EL (cell line): ENCODE measurements at places on chromosomes 6 and 20.

DNA sequence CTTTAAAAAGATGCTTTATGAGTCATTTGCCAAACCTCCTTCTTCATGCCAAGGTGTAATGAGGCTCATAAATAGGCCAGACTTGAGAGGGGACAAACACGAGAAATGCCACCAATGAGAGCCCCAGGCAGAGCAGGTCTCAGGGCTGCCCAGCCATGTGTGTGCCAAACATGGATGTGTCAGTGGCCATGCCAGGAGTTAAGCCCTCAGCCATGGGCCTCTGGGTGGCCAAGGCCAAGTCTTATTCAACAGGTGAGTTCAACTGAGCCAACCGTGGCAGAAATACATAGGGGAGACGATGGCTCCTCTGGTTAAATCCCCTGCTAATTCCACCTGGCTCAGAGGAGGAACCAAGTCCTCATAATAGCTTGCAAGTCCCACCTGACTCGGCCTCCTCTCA lies 358.8 kb downstream of the PREX1 start:
- DNase-seq: no peak

- DNase-seq: no peak
These were observed 127.6 kb upstream of the BTBD3 start for GRCh38 chr20:11790046-11790445.

DNA sequence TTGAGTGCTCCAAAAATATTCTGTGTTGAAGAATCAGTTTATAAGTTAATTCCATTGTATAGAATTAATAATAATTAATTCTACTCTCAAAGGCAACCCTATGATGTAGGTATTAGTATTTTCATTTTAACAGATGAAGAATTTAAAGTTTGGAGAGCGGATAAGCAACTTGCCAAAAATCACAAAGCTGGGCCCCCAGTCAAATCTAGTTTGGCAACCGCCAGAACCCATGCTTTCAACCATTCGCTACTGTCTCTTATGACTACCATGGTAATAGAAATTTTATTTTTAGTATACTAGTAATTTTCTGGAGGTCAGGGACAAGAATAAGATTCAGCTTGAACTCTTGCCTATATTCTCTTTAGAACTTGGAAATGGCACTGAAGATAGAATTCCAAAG lies 229.8 kb downstream of the IBTK start:
- DNase-seq: no peak

- no peak for DNase-seq
These were observed 32.9 kb upstream of the LGSN start for GRCh38 chr6:63352544-63353285.

DNA sequence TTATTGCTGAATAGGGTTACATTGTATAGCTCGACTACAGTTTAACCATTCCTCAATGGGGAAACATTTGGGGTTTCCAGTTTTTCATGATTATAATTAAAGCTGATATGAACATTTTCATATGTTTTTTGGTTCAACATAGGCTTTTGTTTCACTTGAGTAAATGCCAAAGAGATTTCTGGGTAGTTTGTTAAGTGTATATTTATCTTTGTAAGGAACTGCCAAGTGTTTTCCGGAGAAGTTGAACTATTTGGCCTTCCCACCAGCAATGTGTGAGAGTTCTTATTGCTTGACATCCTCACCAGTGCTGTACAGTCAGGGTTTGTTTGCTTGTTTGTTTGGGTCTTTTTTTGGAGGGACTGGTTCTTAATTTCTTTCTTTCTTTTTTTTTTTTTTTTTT lies 83.7 kb upstream of the RALY start:
- peak; percentile 31 for DNase-seq

GRCh38 chr6:70164556-70164955 lies 138.3 kb downstream of the COL9A1 start:
- DNase-seq: no peak

GRCh38 chr20:4967752-4968477 lies 33.4 kb downstream of the SLC23A2 start:
- no peak for DNase-seq

DNA sequence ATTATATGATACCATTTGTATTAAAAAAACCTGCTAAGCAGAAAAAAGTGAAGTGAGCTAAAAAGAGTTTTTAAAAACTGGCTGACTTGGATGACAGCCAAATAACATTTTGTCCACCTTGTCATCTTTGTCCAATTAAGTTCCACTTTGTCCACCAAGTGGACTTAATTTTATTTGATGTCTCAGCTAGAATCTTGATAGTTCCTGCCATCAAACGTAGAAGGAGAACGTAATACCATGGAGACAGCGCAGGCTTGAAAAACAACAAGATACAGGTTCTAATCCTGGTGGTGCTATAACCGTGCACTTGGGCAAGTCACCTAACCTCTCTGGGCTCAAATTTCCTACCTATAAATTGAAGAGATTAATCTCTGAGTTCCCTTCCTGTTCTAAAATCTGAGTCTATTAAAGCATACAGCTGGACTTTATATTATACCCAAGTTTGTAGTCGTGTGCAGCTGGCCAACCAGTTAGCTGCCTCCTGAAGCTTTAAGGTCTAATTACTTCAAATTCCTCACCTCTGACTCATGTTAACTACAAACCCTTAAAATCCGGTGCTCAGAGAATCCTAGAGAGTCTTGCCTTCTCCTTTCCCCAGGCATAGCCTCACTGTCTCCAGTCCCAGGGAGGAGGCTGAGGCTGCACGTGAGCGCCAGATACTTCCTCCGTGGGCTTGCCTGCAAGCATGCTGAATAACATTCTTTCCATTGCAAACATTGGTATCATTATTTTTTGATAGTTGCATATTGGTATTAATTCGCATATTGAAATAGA lies 16.8 kb downstream of the TMEM244 start:
- peak; percentile 96 for DNase-seq

DNA sequence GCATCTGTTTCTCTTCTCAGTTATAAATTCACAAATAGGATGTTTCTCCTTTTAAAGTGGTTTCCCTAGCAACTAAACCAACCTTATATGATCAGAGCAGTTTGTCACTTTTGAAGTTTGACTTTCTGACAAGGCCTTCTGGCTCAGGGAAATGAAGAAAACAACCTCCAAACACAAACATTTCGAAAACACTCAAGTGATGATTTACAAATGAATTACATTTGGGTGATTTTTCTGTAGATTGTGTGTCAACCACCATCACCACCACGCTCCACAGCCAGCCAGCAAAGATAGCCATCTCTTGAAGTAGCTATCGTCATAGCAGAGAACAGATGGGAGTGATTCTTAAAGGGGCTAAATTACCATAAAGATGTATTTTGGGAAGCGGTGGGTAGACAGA lies 16.5 kb upstream of the MLIP start:
- no peak for DNase-seq

DNA sequence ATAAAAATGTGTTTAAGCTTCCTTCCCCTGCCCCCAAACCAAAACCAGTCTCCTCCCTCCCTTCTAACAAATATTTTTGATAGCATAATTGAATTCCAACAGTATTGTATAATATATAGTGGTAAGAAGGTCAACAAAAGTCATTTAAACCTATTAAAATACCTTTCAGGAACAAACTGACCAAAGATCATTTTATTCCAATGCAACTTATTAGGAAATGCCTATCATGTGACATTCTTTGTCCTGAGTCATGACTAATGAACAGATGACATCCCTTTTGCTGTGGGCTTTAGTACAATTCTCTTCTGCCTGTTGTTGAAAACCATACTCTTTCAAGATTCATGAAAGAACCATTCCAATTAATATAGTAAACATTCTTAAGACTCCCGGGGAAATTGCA lies 51.5 kb upstream of the TRAF3IP2 start:
- DNase-seq: peak; percentile 83

DNA sequence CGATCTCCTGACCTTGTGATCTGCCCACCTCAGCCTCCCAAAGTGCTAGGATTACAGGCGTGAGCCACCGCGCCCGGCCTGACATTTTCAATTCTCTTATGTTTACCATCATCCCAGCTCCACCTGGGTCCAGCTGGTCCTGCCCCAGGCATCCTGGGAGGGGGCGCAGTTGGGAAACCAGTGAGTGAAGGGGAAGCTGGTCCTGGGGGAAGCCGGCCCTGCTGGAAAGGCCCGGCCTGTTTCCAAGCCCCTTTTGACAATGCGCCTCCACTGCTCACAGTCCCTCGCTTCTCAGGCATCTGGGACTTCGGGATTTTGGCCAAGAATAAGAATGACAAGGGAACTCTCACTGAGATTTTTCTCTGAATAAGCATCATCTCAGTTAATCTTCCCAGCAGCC lies 14.2 kb downstream of the SLC13A3 start:
- no peak for DNase-seq

DNA sequence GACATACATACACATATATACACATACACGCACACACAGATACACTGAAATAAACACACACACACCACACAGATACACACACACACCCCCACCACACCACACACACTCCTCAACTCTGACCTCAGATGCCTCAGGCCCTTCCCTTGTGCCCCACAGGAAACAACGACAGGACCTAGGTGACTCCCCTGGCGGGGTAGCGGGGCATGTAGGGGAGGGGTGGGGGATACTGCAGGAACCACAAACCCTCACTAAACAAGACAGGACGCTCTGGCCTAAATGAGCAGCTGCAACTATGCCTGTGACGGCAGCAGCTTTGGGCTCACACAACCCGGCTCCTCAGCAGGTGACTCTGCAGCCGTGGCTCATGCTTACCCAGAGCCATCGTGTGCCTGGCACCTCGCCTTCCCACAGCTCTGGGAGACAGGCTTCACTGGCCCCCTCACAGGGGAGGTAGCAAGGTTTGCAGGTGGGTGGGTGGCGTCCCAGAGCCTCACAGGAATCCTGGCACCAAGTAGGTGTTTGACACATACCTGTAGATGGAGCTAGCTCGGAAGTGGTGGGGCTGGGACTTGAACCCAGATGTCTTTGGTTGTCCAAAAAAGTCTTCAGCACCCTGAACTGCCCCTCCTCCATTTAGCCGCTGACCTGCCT lies 100.8 kb downstream of the GRM4 start:
- no peak for DNase-seq

GRCh38 chr6:114997813-114998292 lies 655.0 kb upstream of the HS3ST5 start:
- DNase-seq: peak; percentile 18

DNA sequence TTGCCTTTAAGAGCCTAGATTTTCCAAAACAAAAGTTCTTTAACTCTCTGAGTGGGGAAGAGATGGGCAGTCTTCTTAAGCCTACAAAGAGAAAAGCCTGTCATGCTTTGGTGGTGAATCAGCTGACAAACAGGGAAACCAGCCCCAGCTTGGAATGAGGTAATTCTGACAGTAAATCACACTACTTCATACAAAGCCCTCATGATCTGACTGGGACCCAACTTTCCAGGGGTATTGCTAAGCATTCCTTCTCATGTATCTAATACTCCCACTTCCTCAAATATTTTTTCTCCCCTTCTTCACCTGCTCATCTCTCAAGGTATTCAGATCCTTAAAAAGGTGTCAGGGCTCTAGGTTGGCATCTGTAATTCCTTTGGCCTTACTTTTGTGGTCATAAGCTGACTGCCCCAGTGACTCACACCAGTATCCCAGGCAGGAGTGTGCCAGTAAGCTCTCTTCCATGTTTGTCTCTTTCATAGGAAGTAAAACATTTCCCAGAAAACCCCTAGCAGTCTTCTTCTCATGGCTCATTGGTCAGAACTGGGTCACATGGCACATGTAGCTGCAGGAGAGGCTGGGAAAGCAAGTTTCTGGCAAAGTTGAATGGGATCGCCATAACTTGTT lies 15.0 kb upstream of the TBC1D22B start:
- peak; percentile 99 for DNase-seq

DNA sequence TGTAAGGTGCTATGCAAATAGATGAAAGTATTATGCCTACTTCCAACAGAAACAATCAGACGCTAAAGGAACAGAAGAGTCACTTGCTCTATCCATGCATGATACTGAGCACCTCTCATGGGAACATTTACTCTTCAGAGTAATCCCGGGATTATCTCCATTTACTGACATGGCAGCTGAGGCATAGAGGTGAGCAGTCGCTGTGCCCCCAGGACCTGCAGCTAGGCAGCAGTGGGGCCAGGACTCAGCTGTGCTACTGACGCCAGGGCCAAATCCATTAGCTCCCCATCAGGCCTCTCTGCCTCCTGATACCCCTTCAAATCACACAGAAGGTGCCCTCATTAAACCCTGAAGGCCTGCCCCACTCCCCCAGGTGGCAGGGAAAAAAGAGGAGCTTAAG lies 51.9 kb downstream of the TRAM2 start:
- DNase-seq: no peak

DNA sequence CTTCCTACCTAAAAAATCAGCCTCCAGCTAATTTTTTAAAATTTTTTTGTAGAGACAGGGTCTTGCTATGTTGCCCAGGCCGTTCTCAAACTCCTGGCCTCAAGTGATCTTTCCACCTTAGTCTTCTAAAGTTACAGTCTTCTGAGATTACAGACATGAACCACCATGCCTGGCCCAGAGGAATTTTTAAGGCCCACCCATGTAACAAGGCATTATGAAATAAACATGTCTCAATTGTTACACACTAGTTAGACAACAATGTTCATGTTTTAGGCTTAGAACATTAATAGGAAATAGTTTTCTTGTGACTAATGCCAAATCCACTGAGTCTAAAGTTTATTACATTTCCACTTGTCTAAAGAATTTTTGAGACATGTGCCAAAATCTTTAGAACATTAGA lies 221.2 kb downstream of the LAMA2 start:
- peak; percentile 67 for DNase-seq

DNA sequence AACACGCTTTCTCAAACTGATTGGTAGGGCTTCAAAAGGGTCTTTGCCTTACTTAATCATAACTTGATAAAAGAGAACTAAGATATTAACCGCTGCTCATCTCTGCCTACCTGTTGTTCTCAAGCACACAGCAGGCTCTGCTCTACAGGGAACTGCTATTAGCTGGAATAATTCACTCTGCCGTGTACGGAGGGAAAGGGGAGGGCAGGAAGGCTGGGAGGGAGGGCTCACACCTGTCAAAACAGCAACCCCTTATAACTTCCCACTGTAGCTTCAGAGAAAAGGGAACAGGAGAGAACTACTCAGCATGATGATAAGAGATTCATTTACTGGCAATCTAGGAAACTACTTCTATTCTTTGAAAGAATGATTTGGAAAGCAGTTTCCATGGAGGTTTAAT lies 75.1 kb downstream of the ZMYND8 start:
- DNase-seq: no peak

DNA sequence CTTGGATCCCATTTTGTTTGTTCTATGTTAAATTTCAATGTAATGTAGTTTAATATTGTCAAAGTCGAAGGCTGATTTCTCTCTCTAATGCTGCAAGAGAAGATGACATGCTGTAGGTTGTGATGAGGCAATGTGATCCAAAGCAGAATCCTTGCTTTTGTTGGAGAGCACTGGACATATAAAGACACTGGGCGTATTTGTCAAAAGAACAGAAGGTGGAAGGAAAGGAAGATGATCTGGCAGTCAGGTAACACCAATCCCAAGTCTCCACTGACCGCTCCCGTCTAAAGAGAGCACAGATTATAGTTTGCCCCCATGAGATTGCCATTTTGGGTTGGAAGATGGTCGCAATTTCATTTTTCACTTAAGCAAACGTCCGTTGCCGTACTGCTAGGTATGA lies 935 bp upstream of the RFX6 start:
- no peak for DNase-seq

GRCh38 chr6:31763619-31763940 lies 1.1 kb downstream of the SAPCD1 start:
- peak; percentile 62 for DNase-seq

- DNase-seq: no peak
These were observed 62.6 kb downstream of the BANF2 start for GRCh38 chr20:17762243-17762872.

GRCh38 chr6:25921525-25922203 lies 8.8 kb downstream of the SLC17A2 start:
- no peak for DNase-seq
